ENCODE measurements at places on chromosomes 4 and X. TPM values are rescaled to one million over a fixed set of nuclear protein-coding genes. Genes with fewer than 3 reads are reported as not detected.

The ETDA gene
- total RNA-seq: not detected

The RIBC1 gene
- 0.15 TPM for total RNA-seq

The PCDH11X gene
- not detected for total RNA-seq

The ADH1A gene
- total RNA-seq: not detected

The ATP10D gene
- total RNA-seq: 22.2 TPM

The PJA1 gene
- 23.1 TPM for total RNA-seq

The RASL11B gene
- not detected for total RNA-seq

The CCDC120 gene
- 0.69 TPM for total RNA-seq

The GPR82 gene
- not detected for total RNA-seq

The PALLD gene
- total RNA-seq: 2.8 TPM

The CLGN gene
- not detected for total RNA-seq

The RPS6KA6 gene
- total RNA-seq: under 0.01 TPM

The FANCB gene
- total RNA-seq: 4.8 TPM

The TSPAN7 gene
- total RNA-seq: 0.34 TPM

The DMRTC1 gene
- not detected for total RNA-seq

The HPSE gene
- 0.34 TPM for total RNA-seq

The CFAP99 gene
- under 0.01 TPM for total RNA-seq

The ATXN3L gene
- not detected for total RNA-seq

The NPY2R gene
- total RNA-seq: not detected

The GABRB1 gene
- total RNA-seq: 0.69 TPM

The CSN2 gene
- total RNA-seq: not detected

The RGN gene
- not detected for total RNA-seq

The IBSP gene
- total RNA-seq: not detected

The SSX4 gene
- under 0.01 TPM for total RNA-seq

The G6PD gene
- 197 TPM for total RNA-seq

The APBB2 gene
- 61.3 TPM for total RNA-seq

The FOXP3 gene
- 0.15 TPM for total RNA-seq

The GTPBP6 gene
- total RNA-seq: 33.0 TPM

The TLR2 gene
- total RNA-seq: 1.4 TPM

The ANXA3 gene
- total RNA-seq: 6.9 TPM

All from melanocyte of skin (primary cell).